ENCODE measurements at places on chromosomes 7 and 10. TPM values are rescaled to one million over a fixed set of nuclear protein-coding genes. Genes with fewer than 3 reads are reported as not detected.

AKR1C8 gene
- total RNA-seq = 0.45 TPM

CFAP46 gene
- total RNA-seq = 5.2 TPM

PNLIPRP1 gene
- total RNA-seq = not detected

RNF133 gene
- 7.3 TPM for total RNA-seq

LRRD1 gene
- 1.7 TPM for total RNA-seq

LRRC4 gene
- 21.4 TPM for total RNA-seq

MKRN1 gene
- total RNA-seq = 74.8 TPM

TCF7L2 gene
- total RNA-seq = 6.5 TPM

AZGP1 gene
- 0.27 TPM for total RNA-seq

OIT3 gene
- total RNA-seq = 1.4 TPM

- no peak for DNase-seq
Measured at GRCh38 chr7:115007751-115008150, 85.9 kb downstream of the MDFIC start.

DNA sequence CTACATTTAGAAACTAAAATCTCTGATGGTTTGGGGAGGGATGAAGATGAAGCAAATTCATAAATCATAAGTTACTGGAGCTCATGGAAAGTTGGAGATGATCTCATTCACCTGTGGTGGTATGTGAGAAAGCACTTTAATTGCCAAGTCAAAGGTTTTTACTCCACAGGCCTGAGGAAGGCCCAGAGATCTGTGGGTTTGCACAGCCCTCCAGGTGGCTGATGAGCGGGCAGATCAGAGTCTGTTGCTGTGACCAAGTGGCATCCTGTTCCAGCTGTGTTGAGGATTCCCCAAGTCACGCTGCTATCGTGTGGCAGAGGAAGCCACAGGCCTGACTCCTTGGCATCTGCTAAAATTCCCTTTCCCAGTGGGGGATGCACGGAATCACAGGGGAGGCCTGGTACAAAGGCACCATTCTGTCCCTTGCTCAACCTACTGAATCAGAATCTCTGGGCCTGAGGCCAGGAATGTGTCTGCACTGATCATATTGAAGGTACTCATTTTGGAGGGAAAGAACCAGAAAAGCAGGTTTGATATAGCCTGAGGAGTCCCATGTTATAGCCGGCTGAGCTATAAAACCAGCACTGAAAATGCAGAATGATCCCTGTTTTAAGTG is 19.7 kb upstream of the DDC start:
- no peak for DNase-seq

GRCh38 chr10:29668628-29669027 is 33.9 kb upstream of the SVIL start:
- no peak for DNase-seq

- no peak for DNase-seq
Measured at GRCh38 chr7:94838717-94839116, 68.7 kb upstream of the PPP1R9A start.

DNA sequence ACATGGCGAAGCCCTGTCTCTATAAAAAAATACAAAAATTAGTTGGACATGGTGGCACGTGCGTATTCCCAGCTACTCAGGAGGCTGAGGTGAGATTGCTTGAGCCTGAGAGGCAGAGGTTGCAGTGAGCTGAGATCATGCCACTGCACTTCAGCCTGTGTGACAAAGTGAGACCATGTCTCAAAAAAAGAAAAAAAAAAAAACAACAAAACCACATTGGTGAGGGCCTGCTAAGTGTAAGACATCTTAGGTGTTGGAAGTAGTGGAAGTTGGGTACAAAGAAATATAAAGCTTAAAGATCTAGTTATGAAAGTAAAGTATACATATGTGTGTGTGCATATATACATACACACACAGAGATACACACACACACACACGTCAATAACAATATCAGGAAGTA is 228.0 kb downstream of the EXOC4 start:
- no peak for DNase-seq

- DNase-seq = no peak
Measured at GRCh38 chr7:78130446-78131215, 332.1 kb downstream of the PHTF2 start.

- DNase-seq = no peak
Measured at GRCh38 chr7:154899862-154900261, 103.1 kb downstream of the PAXIP1 start.

GRCh38 chr10:30282221-30282620 is 66.9 kb downstream of the MTPAP start:
- no peak for DNase-seq

DNA sequence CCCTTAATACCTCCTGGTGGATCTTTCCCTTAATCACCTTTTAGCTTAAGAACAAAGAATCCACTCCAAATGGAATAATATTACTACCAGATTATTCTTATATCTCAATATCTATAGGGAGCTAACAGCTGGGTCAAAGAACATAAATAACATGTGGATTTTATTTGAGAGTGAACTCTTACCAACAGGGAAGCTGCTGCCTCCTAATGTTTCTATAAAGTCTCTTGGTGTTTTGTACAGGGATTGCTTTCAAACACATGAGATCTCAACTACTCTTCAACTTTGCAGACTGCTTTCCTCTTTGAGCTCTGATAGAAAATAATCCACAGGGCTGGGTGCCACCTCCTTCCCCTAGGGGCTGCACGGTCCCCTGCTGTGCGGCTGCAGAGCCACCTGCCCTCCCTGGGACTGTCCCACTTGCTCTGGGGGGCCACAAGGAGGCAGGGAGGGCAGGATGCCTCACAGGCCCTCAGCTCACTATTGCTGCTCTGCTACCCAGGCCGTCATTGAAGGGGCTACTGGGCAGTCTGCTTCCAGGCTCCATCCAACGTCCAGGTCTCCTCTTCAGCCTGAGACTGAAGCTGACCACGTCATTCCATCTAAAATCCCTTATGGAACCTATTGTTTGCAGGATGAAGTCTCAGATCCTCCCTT is 191.2 kb downstream of the CXCL12 start:
- DNase-seq = no peak

GRCh38 chr10:42988069-42988468 is 88.8 kb upstream of the RET start:
- no peak for DNase-seq

- DNase-seq = no peak
Measured at GRCh38 chr7:128211626-128212025, 29.5 kb upstream of the LEP start.

DNA sequence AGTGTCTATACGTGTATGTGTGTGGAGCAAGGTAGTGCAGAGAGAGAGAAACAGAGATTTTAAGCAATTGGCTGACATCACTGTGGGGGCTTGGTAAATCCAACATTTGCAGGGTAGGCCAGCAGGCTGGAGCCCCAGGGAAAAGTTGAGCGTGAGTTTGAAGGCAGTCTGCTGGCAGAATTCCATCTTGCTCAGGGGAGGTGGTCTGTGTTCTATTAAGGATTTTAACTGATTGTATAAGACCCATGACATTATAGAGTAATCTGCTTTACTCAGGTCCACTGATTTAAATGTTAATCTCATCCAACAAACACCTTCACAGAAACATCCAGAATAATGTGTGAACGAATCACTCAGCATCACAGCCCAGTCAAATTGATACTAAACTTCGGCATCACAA is 912.9 kb downstream of the GRM8 start:
- DNase-seq = no peak
